ENCODE measurements at places on chromosomes 5 and 9.

- no peaks in the 10 kb centered on the region for H3K4me1 ChIP-seq
- H3K36me3 ChIP-seq, result no peaks in the 10 kb centered on the region
- DNase-seq, result no peak
Measured at GRCh38 chr5:126354012-126354857, 69.0 kb upstream of the GRAMD2B start.

GRCh38 chr9:17862101-17862500 is 283.2 kb downstream of the SH3GL2 start:
- H3K4me1 ChIP-seq, result no peaks in the 10 kb centered on the region
- no peaks in the 10 kb centered on the region for H3K27me3 ChIP-seq
- no peaks in the 10 kb centered on the region for H3K36me3 ChIP-seq
- no peak overlapping the region for H3K27ac ChIP-seq
- DNase-seq, result no peak

DNA sequence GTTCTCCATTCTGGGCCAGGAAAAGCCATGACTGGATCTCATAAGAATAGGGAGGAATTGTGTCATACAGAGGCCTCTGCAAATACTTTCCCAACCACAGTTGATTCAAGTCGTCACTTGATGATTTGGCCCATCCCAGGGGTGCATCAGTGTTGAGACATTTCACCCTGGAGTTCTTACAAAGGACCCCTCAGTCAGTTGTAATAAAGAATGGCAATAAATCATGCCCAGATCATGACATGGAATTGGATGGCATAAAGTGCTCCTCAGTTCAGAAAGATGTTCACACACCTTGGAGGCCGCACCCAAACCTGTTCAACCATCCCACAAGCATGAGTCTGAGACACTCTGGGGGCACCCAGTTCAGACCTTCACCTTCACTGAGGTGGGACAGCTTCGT is 168.1 kb downstream of the NR3C1 start:
- H3K4me1 ChIP-seq, result no peaks in the 10 kb centered on the region
- H3K36me3 ChIP-seq, result no peaks in the 10 kb centered on the region
- no peak for DNase-seq
- no peaks in the 10 kb centered on the region for H3K27me3 ChIP-seq
- H3K27ac ChIP-seq, result no peak overlapping the region
- H3K4me3 ChIP-seq, result no peak overlapping the region

DNA sequence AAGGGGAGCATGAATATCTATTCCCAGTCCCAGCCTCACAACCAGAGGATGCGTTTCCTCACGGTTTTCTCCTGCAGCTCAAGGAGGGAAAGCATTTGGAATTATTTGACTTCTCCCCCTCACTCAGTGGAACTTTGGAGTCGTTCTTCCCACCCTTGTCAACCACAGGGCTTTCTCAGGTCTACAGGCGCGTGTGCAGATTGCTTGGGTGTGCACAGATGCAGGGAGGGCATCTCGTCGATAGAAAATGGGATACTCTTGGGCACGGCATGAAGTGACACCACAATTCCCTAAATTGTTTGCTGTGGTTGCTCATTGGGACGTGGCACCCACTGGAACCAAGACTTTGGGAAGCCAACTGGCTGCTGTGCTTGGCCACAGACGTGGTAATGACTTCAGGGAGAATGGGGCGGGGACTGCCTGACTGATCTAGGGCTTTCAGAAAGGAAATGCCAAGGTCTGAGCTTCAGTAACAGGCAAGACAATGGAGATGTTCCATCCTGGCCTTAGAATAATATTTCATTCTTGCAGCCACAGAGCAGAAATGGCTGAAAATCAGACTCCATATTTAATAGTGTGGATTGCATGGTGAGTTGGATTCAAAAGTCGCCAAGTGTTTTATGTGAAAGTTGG is 12.2 kb upstream of the OBP2B start:
- no peak overlapping the region for H3K4me3 ChIP-seq
- DNase-seq, result no peak

DNA sequence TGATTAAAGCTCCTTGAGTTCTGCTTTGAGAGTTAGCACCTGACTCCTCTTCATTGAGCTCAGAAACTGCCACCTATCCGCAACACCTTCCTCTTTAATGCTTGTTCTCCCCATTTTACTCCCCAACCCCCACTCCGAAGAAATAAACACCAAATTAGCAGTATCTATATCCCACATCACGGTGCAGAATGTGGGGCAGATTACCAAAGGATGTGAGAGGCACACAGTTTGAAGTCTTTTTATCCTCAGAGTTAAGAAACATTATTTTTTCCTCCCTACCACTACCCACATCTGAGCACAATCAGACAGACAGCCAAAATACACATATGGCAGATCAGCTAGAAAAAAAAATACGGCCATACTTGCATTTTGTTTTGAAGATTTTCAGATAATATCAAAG is 26.1 kb upstream of the IL7R start:
- no peaks in the 10 kb centered on the region for H3K36me3 ChIP-seq
- no peak overlapping the region for H3K27ac ChIP-seq
- H3K4me1 ChIP-seq, result no peaks in the 10 kb centered on the region
- no peaks in the 10 kb centered on the region for H3K27me3 ChIP-seq

DNA sequence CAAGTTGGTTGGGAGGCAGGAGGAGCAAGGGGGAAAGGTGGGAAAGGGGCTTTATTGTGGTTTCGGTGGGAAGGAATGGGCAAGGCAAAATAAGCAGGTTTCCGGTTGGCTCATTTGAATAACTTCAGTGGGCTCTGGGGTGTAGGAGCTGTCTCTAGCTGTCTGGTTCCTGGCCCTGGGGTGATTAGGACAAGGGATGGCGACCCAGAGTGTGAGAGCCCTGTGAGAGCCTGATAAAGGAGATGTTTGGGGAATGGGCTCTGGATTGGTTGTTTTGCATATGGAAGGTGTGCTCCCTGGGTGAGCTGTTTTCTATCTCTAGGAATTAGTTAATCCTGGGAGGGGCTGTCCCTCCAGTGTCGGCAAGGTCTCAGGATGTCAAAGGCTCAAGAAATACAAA is 15.4 kb downstream of the ANKRD34B start:
- no peaks in the 10 kb centered on the region for H3K27me3 ChIP-seq
- DNase-seq, result no peak
- H3K4me1 ChIP-seq, result no peaks in the 10 kb centered on the region
- no peak overlapping the region for H3K27ac ChIP-seq
- H3K4me3 ChIP-seq, result no peak overlapping the region

- DNase-seq, result no peak
- no peak overlapping the region for H3K27ac ChIP-seq
- H3K4me3 ChIP-seq, result no peak overlapping the region
- no peaks in the 10 kb centered on the region for H3K4me1 ChIP-seq
Measured at GRCh38 chr5:4145511-4145910, 549.9 kb downstream of the IRX1 start.

All from prostate gland (tissue), 2 donors.